ENCODE measurements at places on chromosomes 7 and 10.

- no peak for DNase-seq
Measured at GRCh38 chr10:73628405-73628804, 12.9 kb downstream of the MYOZ1 start.

- no peak for DNase-seq
Measured at GRCh38 chr10:132879408-132880127, 62.8 kb downstream of the CFAP46 start.

DNA sequence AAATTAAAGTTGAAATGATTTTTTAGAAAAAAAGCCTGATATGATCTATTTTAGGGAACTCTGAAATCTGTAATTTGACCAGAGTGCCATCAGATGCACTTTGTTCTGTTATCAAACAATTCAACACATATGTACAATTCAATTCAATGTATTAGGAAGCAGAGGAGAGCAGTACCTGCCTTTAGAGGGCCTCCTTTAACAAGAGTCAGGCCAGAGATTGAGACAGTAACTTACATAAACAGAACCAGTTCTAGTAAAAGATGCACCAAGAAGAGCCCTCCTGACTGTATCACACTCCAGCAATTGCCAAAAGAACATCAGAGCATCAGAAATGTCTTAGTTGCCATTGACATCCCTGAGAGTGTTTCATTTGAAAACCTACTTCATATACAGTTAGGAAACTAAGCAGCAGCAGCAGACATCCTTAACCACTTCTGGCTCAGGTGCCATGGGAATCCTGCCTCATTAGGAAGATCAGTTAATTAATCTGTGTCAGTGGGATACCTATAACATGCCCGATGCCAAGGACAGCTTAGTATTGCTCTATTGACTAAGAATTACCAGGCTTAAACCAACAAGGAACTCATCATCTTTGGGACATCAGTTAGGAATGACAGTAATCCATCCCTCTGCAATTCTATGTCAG, 1222.6 kb upstream of the LRRN3 start:
- no peak for DNase-seq

DNA sequence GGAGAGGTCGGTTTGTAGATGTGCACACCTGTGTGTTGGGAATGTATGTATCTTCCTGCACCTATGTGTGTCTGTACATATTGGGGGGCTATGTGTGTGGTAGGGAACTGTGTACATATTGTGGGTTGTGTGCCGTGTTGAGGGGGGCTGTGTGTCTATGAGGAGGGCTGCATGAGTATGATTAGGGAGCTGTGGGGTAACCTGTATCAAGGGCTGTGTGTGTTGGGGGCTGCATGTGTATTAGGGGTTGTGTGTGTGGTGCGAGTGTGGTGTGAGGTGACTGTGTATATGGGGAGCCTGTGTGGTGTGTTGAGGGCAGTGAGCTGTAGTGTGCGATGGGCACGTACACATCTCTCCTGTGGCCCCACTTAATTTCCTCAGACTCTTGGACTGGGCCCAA, 22.2 kb upstream of the PAX2 start:
- DNase-seq = no peak

GRCh38 chr10:132834891-132835847, 49.2 kb upstream of the NKX6-2 start:
- no peak for DNase-seq

- no peak for DNase-seq
Measured at GRCh38 chr7:38700116-38700515, 68.9 kb upstream of the AMPH start.

- peak; percentile 46 for DNase-seq
Measured at GRCh38 chr10:101644002-101644401, 51.0 kb downstream of the FBXW4 start.

- DNase-seq = no peak
Measured at GRCh38 chr7:38751416-38751815, 120.2 kb upstream of the AMPH start.

- DNase-seq = no peak
Measured at GRCh38 chr7:11133436-11133959, 159.8 kb downstream of the PHF14 start.

DNA sequence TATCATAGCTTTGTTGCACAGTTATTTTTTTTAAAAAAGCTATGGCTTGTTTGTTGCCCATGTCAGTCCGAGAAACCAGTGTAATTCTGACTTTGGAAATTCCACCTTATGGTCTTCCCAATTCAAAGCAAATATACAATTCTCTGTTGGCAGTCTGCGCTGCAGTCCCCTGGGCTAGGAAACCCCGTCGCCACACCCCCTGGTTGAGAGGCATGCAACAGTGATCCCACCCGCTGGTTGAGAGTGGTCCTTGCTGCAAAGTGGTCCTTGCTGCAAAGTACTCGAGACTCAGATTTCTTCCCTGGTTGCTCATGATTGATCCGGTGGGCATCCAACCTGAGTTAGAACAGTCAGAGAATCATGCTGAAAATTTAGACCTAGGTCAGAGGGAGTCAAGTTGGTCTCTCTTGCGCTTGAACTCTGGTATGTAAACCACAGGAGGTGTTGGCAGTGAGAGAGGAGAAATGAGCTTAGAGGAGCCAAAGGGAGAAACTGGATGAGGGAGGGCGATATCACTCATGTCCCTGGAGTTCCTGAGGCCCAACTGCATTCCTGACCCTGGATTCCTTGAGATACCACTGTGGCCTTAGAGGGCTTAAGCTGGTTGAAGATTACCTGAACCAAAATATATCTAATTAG, 45.0 kb upstream of the STK17A start:
- no peak for DNase-seq

- peak; percentile 29 for DNase-seq
Measured at GRCh38 chr10:63266391-63267316, 133.5 kb downstream of the NRBF2 start.

- DNase-seq = no peak
Measured at GRCh38 chr10:23975431-23975830, 233.5 kb upstream of the KIAA1217 start.

GRCh38 chr7:18753972-18754610, 258.5 kb downstream of the HDAC9 start:
- no peak for DNase-seq

GRCh38 chr10:69272624-69273023, 5.7 kb upstream of the HK1 start:
- DNase-seq = no peak

- DNase-seq = no peak
Measured at GRCh38 chr7:29569648-29570047, 6.0 kb downstream of the PRR15 start.

All from globus pallidus (tissue), 1 donor.